Iris pigment epithelial cell (primary cell): ENCODE measurements at places on chromosomes 12 and 14.

DNA sequence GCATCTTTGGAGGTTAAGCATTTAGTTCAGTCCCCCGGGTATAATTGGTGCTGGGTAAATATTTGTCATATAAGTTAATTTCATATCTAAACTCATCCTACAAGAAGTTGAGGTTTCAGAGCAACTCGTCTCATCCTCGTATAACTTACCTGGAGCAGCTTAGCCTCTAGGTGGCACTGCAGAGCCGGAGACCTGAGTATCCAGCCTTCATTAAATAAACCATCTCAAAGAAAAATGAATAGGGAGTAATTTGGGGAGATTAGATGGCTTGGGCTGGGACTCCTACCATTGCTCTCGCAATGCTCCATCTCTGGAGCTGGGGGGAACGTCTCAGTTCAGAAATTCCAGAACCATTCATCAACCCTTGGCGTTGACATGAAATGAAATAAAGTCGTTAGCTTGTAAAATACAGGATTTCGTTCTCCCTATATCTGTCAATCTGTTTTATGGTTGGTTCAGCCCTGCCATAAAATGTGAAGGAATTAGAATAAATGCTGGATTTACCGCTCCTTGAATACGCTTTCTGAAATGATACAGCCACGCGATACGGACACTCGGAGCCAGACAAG, 122.9 kb upstream of the TMEM132D start:
- peak; percentile 24 for DNase-seq

- DNase-seq: no peak
Measured at GRCh38 chr14:45039390-45039789, 44.5 kb upstream of the PRPF39 start.

- no peak for DNase-seq
Measured at GRCh38 chr12:27606986-27607385, 83.0 kb downstream of the PPFIBP1 start.

GRCh38 chr14:89418976-89419375, 1.9 kb upstream of the FOXN3 start:
- DNase-seq: no peak

GRCh38 chr14:69473946-69474345, 10.6 kb upstream of the PLEKHD1 start:
- no peak for DNase-seq

- DNase-seq: no peak
Measured at GRCh38 chr12:48279101-48279500, 71.6 kb downstream of the ZNF641 start.

DNA sequence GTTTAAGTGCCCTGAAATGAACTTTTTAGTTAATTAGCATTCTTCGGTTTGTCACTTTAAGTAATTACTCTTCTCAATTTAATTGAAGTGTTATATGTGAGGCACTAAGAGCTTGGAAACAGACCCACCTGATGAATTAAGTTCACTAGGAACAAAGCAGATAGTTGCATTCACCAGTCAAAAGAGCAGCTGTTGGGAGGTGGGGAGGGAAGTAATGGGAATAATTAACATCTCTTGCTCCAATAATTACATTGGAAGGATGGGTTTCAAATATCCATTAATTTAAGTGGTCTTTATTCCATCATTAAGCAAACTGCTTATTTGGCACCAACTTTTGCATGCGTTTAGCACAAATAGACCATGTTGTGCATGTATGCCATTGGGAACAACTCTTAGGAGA, 667.2 kb downstream of the GALC start:
- no peak for DNase-seq

GRCh38 chr12:76898442-76898841, 19.6 kb upstream of the CSRP2 start:
- DNase-seq: no peak

- DNase-seq: no peak
Measured at GRCh38 chr12:92496790-92497189, 206.0 kb upstream of the PLEKHG7 start.

GRCh38 chr14:94774344-94775090, 4.6 kb upstream of the GSC start:
- no peak for DNase-seq

DNA sequence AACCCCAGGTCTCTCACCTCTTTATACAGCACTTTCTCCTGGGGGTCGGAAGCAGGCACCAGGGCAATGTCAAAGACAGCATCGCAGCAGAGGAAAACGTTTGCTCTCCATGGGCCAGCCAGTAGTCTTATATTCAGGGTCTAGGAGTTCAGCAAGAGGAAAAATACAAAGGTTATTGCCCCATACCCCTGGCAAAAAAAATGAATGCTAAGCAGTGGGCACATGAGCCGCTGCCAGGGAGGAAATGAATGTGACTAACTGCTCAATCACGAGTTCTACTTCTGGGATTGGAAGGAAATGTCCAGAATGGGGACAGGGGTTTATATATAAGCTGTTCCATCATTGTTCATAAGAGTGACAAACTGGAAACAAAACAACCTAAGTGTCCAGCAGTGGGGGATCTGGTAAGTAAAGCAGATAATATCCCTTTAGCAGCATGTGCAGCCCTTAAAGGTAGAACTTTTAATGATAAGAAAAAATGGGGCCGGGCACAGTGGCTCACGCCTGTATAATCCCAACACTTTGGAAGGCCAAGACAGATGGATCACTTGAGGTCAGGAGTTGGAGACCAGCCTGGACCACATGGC, 53.8 kb downstream of the PHETA1 start:
- DNase-seq: no peak

DNA sequence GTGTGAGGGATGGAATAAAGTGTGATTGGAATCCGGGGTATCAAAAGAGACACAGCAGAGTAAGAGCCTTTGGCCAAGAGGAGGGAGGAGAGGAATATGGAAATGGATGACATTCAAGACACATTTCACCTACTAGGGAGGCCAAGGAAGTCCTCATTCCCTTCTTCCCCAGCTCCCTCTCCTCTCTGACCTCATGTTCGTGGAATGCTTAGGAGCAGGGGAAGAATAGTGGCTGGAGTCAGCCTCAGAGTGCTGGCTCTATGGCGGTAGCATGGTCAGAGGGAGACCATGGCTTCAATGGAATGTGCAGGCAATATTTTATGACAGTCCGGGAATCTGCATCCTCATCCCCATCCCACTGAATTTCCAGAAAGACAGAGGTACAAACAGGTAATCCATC, 196.6 kb downstream of the EGLN3 start:
- no peak for DNase-seq

DNA sequence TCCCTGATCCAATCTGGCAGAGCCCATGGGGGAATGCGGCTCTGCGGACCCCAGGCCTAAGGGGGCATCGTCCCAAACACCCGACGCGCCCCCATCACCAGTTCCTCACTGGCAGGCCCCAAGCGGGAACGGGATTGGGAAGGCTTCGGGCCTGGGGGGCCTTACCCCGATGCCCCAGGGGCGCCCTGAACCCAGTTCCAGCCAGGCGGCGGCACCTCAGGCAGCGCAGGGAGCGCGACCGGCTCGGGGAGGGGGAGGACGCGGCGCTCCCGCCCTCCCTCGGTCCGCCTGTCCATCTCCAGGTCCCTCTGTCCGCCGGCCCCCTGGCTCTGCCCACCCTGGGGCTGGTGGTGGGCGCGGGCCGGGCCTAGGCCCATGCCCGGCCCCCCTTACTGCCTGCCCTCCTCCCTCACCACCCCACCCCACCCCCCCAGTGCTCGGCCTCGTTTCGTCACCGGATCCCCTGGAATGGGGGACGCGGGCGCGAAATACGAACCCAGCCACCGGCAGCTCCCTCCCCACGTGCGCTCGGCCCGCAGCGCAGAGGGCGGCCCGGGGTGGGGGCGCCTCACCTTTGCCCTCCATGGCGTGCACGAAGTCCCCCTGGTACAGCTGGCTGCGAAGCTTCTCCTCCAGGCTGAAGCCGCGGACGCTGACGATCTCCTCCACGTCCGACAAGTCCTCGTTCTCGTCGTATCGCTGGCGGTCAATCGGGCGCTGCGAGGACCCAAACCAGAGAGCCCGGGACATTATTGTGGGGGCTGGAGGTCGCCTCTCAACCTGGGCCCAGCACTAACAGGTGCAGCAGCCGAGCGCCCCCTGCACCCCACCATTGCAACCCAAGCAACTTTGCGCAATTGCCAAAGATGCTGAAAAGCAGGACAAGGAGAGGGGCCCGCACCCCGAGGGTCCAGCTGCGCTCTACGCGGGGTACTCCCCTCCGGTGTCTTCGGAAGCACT, 2.3 kb downstream of the KDM2B start:
- peak; percentile 31 for DNase-seq

DNA sequence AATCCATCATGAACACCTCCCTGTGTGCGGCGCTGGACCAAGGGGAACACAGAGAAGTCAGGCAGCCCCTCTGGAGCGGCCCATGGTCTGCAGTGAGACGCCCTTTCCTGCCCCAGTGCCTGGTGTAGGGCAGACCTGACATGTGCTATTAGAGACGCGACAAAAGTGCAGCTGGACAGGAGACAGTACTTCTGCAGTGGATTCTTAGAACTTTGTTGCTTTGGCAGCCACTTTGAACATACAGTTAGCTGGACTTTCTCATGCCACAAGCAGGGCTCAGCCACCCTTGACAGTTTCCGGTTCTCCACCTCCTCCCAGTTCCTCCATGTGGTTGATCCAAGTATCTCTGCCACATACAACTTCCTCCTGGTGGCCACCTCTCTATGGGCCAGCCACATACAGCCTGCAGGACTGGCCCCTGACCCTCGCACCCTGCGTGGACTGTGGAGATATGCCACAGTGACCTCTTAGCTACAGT, 45.9 kb downstream of the LGMN start:
- DNase-seq: no peak

- peak; percentile 59 for DNase-seq
Measured at GRCh38 chr12:109777544-109777943, 55.7 kb downstream of the TRPV4 start.

- no peak for DNase-seq
Measured at GRCh38 chr12:16323638-16324037, 23.8 kb upstream of the MGST1 start.

DNA sequence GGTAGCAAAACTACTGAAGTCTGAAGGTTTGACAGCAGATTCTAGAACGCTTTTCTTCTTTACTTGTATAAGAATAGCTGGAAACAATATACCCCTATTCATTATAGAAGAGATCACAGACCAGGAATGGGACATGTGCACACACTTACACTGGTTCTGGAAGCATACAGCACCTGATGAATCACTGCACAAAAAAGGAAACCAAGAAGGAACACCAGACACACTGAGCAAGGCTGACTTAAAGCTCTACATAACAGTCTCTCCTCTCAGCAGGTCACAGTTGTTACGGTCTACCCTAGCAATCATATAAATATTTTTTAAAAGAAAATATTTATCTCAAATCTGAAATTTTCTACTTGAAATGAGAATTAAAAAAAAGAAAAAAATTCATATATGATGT, 13.5 kb downstream of the ATP2B1 start:
- DNase-seq: peak; percentile 78

GRCh38 chr12:10740182-10740581, 17.1 kb upstream of the YBX3 start:
- DNase-seq: no peak

DNA sequence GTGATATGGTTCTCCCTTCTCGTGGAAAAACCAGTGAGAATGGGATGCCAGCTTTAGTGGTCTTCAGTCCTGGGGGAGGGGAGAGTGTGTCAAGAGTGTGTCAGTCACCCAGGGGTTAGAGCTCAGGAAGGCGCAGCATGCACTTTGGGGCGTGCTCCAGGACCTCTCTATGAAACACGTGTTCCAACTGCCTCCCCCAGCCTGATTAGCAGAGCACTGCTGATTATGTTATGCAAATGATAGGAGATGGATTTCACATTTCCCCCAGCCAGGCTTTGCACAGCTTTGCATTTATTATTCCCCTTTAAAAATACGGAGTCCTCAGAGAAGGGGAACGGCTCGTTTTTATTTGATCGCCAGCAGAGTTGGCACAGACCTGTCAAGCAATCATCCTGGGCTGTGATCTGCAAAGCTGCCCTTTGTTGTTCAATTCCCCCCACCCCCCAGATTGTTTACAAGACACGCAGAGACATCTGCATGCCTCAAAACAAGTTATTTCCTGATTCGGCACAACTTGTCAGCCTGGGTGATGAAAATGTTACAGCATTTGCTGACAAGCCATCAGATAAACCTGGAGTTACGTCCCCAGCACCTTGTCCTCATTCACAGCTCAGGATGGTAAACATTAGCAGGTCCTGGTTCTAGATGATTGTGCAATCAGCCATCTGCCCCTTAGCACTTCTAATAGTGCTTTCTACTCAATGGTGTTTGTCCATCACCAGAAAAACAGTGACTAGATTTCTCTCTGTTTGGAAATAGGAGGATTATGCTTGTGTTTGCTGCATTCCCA, 196.5 kb downstream of the NOVA1 start:
- DNase-seq: no peak

DNA sequence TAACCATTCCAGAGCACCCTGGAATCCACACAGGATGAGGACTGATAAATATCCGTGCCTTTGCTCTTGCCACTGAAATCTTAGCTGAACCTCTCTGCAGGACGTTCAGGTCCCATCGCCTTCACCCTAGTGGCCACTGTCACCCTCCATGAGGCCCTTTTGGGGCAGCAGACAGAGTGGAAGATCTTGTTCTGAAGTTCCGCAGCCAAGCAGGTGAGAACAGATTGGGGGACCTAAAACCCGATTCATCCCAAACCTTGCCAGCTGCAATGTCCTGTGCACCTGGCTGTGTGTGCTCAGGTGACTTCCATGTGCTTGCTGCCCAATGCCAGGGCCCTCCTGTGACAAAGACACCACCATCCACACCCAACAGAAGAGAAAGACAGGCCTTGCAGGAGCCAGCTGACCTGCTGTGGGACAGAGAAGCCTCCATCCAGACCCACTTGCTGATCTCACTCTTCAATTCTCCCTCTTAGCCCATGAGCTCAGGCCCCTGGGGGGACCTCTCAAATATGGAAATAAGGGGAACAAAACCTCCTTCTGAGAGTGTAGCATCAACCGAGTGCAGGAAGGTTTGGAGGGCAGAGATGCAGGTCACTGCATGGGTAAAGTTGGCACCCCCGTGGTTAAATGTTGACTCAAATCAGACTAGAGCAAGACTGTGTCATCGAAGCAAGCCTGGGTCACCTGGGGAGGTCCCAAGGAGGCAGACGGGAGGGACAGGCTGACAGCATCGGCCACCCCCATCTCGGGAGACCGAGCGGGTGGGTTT, 308.7 kb upstream of the DIO3 start:
- no peak for DNase-seq

DNA sequence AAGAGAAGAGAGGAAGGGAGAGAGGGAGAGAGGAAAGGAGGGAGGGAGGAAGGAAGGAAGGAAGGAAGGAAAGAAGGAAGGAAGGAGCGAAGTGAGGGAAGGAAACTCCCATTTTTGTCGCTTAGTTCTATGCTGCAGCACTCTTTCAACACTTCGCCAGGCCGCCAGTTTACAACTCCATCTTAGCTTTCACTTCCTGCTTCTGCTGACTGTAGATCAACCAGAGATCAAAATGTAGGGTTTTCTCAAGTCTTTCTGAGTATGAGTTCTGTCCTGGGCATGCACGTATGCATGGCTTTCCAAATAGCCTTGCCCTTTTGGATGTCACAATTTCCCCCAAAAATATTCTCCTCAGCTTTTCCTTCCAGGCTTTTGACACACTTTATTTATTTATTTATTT, 723.4 kb downstream of the TRHDE start:
- no peak for DNase-seq

DNA sequence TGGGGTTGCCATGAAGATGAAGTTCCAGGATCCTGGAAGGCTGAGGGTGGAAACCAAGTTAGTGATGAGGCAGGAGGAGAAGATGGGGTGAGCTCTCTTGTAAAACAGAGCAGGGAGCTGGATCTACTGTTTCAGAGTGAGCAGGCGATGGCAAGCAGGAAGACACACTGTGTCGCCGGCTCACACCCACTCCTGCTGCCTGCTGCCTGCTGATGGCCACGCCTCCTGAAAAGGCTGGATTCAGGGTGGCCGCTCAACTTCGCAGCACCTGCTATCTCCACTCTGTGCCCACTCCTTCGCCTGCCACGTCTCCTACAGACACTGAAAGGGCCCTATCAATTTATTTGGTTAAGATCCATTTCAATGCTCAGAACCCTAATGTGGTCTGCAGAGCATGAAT, 96.1 kb downstream of the RBM19 start:
- DNase-seq: no peak
